Activated naive CD8-positive, alpha-beta T cell treated with anti-CD3 and anti-CD28 coated beads, Interleukin-2, amount 50 U/mL, for 16 hours (primary cell): ENCODE measurements at places on chromosomes 4 and X.

DNA sequence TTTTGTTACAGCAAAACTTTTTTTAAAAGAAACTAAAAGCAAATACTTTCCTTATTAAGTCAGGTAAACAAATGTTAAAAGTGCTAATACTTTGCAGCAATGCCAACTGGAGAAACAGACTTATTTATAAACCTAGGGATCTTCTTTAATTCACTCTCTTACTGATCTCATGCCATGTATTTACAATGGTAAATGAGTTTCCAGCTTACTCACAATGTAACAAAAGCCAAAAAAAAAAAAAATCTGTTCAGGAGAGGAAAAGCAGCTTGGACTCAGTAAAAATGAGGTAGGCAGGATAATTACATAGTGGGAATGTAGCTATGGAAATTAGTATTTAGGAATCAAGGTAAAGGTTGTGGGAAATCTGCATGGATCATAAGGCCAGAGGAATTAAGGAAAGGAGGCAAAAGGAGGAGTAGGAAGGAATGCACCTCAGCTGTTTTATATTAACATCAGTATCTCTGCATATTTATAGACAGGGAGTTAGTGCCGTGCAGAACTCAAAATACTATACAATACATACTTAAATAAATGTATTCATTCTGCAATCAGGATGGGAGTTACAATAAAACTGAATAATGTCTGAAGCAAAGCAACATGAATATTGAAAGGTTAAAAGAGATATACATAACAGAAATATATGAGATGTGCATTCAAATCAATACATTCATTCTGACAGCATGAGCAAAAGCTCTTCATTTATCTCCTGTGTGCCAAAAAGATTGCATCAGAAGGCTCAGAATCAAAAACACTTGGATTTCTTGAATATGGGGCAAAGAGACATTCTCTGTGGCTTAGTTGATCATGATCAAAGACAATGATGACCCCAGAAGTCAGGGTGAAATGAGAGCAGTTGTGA is 57.9 kb upstream of the ETNPPL start:
- DNase-seq: no peak

DNA sequence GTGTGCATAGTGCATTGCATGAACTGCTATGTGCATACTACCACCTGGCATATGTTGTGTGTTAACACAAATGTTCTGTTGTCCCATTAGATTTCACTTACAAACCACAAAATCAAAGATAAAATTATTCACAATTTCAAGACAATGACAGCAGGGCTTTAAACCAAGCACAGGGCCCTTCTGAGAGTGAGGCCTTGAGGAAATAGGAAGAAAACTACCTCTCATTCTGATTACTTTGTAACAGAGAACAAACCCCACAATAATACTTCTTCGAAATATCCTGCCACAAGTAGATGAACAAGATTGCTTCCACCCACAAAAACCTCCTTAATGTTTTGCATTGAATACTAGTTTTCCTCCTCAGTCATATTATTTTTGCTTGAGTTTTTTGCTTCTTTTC is 85.5 kb upstream of the SPANXB1 start:
- no peak for DNase-seq

DNA sequence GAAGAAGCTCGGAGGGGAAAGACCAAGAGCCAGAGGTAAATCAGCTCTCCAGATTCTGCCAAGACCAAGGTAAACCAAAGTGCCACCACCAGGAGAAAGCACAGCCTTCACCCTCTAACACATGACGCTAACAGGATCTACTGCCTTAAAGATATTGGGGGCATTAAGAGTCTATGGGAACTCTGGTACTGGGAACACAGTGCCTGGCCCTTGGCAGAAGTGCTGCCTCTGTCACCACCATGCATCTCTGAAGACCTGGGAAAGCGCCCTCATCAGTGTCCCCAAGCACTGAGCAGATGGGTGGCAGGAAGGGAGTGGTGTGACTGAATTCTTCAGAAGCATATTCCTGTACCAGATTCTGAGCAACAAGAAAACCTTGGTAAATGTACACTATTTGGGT is 1.3 kb downstream of the QDPR start:
- no peak for DNase-seq

GRCh38 chrX:35858906-35859305 is 60.6 kb upstream of the CFAP47 start:
- DNase-seq: no peak

DNA sequence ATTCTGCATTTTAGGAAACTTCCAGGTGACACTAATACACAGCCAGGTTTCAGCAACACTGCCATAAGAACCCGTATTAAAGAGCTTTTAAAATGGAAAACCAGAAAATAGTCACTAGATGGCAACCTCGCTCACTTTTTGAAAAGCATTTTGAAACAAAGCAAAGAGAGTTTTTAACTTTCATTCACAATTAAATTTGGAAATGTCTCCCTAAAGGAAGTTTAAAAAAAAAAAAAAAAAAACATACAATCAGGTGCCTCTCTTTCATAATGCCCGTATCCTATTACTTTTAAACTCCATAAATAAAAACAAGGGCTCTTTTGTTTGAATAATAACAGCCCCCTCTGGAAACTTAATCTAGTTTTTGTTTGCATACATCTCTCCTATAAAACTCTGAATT is 20.3 kb downstream of the MEPE start:
- DNase-seq: no peak

GRCh38 chr4:179472164-179472563 is 2029.9 kb upstream of the AGA start:
- DNase-seq: no peak

DNA sequence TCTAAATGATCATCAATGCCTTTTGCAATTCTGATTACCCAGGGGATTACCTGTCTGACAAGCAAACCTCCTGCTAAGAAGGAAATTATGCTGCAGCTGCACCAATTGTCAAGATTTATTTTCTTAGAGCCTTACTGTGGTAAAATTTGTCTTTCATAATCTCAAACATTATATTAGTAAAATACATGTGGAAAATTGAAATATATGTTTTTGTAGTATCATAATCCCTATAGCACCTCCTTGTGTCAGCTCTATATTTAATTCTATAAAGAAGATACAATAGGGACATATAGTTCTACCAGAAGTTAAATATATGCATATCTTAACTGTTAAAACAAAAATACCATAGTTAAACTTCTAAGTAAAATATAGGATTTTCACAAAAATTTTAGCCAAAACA is 655.6 kb upstream of the PCDH10 start:
- DNase-seq: no peak

DNA sequence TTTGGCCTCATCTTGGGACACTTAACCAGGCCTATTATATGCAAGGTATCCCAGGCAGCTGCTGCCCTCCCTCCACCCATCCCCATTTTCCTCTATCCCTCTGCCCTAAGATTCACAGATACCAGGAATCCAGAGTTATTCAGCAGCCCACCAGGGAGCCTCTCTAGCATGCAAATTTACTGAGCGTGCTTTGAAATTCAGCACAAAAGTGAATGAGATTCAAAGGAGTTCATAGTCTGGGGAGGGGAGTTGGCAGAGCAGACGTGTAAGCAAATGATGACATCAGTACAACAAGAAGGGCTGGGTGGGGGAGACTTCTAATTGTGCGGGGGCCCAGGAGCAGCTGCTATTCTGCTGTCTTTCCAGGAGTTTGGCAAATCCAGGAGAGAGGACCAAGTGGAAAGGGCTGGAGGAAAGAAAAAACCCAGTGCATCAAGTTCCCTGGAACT is 1.7 kb upstream of the MTM1 start:
- DNase-seq: no peak

- no peak for DNase-seq
These were observed 36.9 kb downstream of the MORC4 start for GRCh38 chrX:106963111-106963510.

DNA sequence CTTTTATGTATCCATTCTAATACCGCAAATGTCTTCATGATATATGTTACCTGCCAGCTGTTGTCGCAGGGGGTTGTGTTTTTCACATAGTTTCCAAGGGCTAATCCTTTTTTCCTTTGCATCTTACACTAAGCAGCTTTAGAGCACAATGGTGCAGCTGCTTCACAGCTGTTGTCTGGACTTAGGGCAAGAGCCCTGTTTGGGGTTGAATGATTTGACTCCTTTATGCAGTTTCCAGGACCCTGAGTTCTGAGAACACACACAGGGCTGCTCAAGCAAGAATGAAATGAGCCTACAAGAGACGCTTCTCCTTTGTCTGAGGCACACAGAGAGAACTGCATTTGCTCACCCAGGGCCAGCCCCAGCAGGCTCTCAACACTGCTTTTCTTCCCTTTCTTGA is 20.2 kb downstream of the CCNG2 start:
- DNase-seq: no peak

GRCh38 chrX:68838571-68838910 is 9.7 kb downstream of the EFNB1 start:
- DNase-seq: no peak
